ENCODE measurements at places on chromosomes 6 and 20.

- no peak for DNase-seq
Measured at GRCh38 chr6:114862819-114863218, 520.0 kb upstream of the HS3ST5 start.

DNA sequence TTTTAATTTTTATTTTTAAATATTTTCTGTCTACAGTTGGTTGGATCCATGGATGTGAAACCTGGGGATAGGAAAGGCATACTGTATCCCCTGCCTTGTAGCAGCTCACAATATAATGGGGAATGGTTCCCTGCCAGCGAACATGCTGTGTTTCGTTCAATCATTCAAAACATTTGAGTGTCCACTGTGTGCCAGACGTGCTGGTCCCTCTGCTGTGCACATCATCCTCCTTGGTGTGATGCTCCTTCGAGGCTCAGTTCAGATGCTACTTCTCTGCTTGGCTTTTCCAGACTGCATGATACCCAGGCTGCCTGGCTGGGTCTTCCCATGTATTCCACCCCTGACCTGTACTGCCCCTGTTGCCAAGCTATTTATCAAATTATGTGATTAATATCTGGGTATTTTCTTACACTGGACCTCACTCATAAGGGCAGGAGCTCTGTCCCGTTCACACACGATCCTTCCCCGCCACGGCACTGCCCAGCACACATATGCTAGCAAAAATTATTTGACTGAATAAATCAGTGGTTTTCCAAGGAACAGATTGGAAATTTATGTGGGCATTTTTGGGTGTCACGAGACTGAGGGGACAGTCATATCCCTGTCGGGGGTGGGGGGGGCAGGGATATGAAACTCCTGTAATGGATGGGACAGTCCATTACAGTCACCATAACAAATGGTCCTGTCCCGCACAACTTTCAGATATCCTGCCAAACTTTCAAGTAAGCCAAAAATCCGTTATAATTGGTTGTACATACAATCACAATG lies 4.9 kb downstream of the SDCBP2 start:
- no peak for DNase-seq

GRCh38 chr6:88916615-88917208 lies 46.7 kb downstream of the RNGTT start:
- DNase-seq = no peak

- DNase-seq = peak; percentile 34
Measured at GRCh38 chr20:32201296-32201976, 6.1 kb downstream of the PLAGL2 start.

DNA sequence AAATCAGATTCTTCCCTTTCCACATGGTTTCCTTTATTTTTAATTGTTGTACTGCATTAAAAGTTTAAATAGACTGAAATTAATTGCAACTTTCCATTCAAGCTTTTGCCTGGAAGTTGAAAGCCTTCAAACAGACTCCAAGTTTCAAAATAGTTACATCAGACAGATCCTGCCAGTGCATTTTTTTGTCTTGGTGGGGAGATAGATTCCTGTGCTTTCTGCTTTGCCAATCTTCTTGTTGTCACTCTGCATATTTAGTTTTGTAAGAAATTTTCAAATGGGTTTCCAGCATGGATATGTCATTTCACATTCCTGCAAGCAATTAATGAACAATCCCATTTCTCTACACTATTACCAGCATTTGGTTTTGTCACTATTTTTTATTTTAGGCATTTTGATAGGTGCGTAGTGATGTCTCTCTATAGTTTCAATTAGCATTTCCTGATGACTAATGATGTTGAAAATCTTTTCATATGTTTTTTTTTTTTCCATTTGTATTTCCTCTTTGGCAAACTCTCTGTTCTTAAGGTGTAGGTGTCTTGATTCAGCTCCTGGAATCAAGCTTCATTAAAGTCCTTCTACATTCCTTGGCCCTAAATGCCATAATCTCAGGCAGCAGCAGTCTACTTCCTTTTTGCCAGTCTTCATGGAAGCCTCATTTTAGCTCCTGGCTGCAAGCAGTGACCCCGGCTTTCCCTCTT lies 40.5 kb downstream of the SCP2D1 start:
- DNase-seq = no peak

- no peak for DNase-seq
Measured at GRCh38 chr20:62197311-62197710, 14.5 kb downstream of the MTG2 start.

DNA sequence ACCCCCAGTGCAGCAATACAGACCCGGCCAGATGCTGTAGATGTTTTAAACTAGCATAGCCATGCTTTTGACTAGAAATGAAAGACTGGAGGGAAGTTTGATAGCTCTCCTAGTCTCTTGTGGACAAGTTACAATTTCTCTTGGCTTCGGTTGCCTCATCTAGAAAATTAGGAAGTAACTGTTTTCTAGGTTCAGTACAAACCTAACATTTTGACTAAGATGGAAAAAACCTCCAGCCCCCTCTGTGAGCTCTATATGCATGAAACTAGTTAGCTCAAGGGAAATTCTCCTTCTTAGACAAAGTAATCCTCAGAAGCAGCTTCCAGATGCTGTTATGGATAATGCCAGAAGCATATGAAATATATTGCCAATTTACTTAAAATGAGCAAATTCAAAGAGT lies 86.6 kb downstream of the RNF144B start:
- DNase-seq = no peak

DNA sequence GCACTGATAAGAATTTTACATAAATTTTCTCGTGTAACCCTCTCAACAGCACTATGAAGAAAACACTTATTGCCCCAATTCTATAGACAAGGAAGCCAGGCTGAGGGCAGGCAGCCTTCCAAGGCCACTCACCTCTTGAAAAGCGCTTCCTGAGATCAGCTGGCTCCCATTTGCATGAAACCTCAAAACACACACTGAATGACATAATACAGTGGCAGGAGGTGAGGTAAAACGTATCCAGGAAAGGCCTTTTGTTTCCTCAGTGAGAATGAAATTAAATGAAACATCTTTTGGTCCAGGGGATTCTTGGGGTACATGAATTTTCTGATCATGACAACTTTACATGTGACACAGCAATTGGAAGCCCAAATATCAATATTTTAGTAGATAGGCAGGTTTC lies 112.5 kb downstream of the WDR27 start:
- DNase-seq = peak; percentile 31

DNA sequence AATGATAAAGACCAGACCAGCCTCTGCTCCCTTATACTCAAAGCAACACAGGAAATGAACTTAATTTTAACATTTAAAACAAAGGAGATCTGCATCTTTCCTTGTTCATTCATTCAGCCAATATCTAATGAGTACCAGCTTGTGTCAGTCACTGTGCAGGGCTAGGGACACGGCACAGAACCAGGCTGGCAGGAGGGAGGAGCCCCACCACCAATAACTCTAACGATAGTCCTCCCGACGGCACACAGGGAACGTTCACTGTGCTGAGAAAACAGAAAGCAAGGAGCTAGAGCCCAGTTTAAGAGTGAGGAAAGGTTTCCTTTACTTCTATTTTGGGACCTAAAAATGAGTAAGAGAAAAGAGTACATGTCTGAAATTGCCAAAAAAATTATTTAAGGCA lies 9.9 kb downstream of the ETV7 start:
- DNase-seq = no peak

- no peak for DNase-seq
Measured at GRCh38 chr20:55175081-55175480, 699.7 kb downstream of the DOK5 start.

DNA sequence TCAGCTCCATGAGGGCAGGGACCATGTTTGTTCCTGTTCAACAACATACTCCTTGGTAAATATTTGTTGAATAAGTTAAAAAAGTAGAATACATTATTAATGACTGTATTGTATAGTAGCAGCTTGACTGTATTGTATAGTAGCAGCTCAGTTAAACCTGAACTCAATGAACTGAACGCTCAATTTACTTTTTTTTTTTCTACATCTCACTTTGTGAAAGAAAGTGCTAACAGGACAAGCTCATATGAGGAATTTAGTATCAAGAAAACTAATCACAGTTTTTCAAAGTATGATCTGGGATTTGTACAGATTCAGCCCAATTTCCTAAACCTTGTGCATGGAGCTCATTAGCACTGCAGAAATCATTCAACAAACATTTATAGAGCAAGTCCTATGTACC lies 38.8 kb upstream of the NR2E1 start:
- DNase-seq = no peak

DNA sequence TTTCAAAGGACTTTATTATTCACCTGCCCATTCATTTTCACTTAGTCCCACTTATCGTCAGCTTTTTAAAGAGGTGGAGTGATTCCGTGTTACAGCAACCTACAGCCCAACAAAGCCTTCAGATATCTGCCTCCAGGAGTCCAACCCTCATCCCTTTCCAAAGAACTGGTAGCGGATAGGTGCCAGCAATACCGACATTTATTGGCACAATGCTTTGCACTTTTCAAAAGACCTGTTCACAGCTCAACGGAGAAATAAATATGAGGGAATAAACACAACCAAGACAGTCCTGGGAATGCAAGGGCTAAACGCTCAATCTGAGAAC lies 819 bp upstream of the MTRF1L start:
- no peak for DNase-seq

GRCh38 chr6:20866935-20867703 lies 332.9 kb downstream of the CDKAL1 start:
- DNase-seq = no peak

DNA sequence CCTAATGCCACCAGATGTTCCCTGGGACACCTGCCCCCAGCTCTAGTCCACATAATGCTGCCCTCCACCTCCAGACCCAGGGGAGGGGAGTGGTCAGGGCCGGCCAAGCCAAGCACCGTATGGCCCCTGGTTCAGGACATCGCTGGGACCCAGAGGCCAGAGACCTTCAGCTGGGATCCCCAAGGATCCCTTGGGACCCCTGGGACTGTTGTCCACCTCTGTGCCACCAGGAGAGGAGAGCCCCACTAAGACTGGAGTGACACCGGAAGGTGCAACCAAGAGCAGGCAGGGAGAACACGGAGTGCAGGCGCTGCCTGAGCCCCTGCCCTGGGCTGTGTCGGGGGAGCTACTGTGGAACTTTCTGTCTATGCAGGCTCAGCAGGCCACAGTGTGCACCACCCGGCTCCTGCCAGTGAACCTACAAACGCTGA lies 43.6 kb downstream of the CTCFL start:
- no peak for DNase-seq

DNA sequence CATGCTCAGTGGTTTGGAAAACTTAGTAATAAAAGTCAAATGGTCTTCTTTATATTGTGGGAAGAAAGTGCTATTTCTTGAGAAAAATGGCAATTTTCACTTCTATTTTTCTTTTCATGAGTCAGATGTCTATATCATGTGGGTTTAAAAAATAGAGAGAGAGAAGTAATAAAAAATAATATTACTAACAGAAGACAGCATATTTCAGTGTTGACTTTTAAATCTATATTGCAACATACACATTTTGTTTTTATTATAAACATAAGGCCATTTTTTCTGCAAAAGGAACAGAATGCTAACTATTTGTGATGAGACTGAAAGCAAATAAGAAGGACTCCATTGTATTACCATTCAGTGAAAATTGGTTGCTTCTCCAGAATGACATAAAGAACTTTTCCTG lies 135.1 kb upstream of the CNR1 start:
- no peak for DNase-seq

DNA sequence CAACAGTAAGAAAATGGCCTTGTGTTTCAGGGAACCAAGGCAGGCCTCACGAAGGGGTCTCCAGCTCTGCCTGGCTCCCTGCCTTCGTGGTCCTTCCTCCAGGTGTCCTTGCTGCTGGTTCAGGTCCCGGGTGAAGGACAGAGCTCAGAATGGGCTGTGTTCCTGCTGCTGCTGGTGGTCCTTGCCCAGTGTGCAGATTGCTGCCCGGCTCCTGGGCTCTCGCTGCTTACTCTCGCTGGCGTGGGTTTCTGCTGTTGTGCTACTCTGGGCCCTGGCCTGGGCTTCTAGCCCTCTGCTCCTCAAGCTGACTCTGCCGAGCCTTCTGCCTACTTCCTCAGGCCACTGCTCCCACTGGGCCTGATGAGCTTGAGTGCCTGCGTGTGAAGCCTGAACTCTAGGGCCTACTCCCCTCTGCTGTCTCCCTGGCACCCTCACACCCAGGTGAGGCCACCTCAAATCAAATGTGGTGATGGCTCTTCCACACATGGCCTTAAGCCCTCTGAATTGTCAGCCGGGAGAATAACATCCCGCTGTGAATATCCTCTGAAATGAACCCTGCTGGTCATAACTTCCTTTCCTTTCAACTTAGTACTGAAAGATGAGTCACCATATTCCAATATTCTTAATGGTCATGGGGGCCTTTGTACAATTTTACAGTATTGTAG lies 171.6 kb downstream of the FOXC1 start:
- no peak for DNase-seq

GRCh38 chr6:134431421-134431859 lies 113.5 kb upstream of the SGK1 start:
- DNase-seq = peak; percentile 55

DNA sequence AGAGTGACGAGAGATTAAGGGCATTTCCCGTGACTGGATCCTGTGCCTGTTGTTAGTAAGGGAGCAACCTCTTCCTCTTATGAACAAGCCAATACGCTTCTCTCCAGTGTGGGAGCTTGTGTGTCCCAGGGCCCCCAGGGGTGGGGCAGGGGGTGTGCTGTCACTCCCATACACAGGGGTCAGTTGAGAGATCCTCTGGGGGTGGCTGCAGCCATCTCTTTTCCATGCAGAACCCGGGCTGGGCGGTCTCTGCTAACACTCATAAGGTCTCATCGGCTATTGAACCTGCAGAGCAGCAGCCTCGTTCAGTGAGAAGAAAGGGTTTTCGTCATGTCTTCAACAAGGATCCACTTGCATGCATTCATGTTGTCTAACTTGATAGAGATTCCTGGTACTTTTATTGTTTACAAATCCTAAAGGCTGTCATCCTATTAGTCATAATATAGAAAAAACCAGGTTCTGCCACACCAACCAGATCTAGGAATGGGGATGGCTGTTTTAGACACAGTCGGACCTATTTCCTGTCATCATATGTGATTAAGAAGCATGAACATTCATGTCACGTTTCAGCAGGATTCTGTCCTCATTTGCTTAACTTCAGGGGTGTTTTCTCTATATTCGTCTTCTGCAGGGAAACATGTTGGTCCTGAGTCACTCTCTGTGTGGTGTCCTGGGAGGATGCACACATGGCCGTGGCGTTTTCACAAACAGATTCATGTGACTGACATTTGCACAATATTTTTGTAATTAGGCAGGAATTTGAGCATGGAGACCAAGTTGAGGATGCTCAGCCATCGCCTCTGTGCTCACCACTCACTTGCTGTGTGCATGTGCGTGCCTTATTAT lies 13.3 kb upstream of the THBS2 start:
- DNase-seq = no peak

DNA sequence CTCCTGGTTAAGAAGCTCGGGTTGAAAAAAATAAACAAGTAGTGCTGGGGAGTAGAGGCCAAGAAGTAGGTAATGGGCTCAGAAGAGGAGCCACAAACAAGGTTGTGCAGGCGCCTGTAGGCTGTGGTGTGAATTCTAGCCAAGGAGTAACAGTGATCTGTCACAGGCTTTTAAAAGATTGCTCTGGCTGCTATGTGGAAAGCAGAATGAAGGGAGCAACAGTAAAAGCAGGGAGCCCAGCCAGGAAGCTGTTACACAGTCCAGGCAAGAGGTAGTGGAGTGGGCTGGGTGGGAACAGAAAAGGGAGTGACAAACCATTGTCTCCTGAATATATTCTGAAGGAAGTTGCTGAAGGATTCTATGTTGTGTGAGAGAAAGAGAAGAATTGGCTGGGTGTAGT lies 2.0 kb downstream of the HFE start:
- DNase-seq = no peak

GRCh38 chr6:122809001-122809400 lies 19.9 kb downstream of the SMPDL3A start:
- DNase-seq = no peak

All from kidney glomerular epithelial cell (primary cell).